ENCODE measurements at places on chromosomes 16 and 17.

DNA sequence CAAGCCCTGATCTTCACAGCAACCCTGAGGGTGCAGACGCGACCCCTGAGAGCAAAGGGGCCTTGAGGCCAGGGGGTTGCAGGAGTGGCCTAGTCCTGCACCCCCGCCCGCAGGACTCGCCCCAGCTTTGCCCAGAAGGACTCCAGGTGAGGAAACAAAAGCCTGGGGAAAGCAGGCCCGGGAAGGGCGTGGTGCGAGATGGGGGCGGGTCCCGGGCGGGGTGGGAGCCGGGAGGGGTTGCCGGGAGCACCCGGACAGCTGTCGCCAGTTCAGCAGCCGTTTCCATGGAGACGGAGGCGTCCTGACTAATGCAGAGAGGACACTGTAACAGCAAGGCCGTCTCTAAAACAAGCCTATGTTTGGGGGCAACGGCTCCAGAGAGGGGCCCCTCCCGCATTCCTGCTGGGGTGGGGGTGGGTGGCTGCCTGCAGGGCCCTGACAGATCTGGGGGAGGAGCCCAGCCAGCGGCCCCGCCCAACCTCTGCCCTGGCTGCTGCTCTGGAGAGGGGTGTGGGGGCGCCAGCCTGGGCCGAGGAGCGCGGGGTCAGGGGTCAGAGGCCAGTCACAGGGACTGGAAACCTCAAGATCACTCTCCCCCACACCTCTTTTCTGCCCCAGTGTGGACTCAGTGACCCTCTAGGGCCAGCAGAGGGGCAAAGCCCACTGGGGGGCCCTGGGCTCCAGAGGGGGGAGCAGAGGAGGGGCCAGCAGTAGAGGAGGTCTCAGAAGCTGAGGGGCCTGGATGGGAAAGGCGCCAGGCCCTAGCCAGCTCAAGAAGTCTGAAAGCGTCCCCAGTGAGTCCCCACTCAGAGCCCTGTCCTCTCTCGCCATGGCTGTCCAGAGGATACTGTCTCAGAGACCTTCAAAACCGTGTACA, 3.1 kb upstream of the TPPP3 start:
- DNase-seq: no peak

- DNase-seq: no peak
Measured at GRCh38 chr16:48538746-48539484, 71.1 kb downstream of the N4BP1 start.

GRCh38 chr17:39674702-39675389, 6.6 kb downstream of the PNMT start:
- DNase-seq: no peak

DNA sequence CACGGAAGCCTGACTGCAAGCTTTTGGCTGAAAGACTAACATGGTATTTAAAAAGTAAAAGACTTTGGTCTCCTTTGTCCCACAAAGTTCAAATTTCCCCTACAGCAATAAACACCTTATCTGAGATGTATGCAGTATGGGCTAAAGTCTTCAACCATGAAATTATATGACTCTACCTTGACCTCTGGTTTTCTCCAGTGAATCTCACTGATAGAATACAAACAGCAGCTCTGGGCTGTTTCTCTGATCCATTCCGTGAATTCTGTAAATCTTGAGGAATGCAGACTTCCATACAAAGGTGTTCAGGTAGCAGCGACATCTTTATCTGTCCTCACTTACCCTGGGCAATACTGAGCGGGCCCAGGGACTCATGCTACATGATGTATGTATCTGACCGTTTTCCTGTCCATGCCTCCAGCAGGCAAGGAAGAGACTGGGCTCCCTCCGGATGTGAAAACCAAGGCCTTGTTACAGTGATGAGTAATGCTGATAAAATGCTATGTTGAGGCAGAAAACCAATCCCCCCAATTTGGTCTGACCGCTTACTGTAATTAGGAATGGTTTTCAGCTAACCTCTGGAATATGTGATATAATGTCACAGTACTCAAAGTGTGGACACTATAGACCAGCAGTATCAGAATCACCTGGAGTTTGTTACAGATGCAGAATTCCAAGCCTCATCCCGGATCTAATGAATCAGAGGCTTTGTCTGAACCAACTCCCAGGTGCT, 589.8 kb downstream of the HS3ST4 start:
- no peak for DNase-seq

DNA sequence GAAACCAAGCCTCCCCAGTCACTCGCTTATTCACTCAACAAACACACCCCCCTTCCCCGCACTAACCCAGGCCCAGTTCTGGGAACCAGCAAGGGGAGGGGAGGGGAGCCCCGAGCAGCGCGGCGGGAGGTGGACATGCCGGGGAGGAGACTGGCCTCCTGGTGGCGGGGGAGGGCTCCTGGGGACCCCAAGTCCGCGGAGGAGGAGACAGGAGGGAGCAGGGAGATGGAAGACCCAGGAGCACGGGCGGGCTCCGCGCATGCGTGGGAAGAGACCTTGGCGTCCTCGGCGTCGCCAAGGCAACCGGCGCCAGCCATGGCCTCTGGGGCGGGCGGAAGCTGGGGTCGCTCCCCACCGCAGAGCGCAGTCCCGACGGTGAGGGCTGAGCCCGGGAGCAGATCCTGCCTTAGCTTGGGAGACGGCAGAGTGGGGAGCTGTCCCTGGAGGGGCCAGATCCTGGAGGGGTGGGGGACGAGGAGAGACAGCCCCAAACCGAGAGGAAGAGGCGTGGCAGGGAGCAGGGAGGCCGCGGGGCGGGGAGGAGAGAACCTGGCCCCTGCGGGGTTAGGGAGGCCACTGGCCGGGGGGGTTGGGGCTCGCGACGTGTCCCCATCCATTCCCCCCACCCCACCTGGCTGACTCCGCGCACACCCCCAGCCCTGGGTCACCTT, at the start of gene PRR29:
Gene PRR29 (plus strand): TSS at position 302 of the 671 bp plus-strand sequence. CDS start 14 bp downstream, at position 316.
- DNase-seq: peak; percentile 89

Measured in chondrocyte (in vitro differentiated cells).